Stimulated activated naive CD4-positive, alpha-beta T cell (primary cell): ENCODE measurements at places on chromosomes 2 and 18.

GRCh38 chr2:43115881-43116280, 110.5 kb downstream of the ZFP36L2 start:
- DNase-seq = no peak

DNA sequence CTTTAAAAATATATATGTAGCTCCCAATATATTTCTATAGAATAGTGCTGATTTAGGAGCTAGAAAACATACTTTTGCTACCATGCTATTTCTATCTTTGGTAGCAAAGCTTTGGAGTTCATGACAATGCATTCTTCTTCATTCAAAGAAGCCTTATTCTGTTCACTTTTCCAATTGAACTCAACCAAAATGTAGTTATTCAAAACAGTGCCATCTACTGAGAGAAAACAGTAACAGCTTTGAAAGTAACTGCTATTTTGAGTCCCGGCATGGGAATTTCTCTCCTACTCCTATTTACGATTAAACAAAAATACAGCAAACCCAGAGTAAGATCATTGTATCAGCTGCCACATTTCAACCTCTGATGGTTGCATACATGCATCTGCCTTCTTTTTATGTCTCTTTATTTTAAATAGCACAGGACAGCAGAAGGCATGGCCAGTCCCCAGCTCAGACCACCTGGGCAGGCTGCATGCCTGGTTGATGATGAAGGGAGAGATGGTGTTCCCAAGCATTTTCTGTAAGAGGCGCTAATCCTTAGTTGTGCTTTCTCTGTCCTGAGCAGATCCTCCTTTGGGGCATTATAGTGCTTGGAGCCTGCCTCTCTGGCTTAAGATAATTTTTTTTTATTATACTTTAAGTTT, 69.7 kb upstream of the SULT1C3 start:
- DNase-seq = no peak

- no peak for DNase-seq
Observed at GRCh38 chr2:201839727-201840126, 33.4 kb downstream of the CDK15 start.

- DNase-seq = no peak
Observed at GRCh38 chr2:216665717-216666116, 29.6 kb downstream of the IGFBP5 start.

DNA sequence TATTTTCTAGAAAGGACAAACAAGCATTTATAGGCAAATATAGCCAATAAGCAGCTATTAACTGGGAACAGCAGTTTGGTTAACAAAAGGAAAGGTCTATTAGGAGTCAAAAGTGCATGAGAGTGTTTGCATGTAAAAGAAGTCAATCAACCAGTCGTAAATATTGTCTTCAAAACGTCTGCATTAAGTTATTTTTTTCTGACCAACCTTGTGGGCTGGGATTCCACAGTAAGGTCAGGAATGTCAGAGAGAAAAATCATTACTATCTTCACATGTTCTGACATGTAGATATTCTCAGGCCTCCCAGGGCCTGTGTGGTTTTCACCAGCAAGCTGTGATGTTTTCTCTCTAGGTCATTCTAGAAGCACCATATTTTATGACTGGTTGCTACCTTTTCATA, 922.5 kb downstream of the SUCLG1 start:
- no peak for DNase-seq

DNA sequence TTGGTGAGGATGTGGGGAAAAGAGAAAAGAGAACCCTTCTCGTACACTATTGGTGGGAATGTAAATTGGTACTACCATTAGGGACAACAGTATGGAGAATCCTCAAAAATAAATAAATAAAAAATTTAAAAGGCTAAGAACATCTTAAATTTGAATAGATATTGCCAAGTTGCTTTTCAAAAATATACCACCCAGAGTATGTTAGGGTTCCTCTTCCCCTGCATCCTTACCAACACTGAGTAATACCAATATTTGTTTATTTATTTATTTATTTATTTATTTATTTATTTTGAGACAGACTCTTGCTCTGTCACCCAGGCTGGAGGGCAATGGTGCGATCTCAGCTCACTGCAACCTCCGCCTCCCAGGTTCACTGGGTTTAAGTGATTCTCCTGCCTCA, 5.5 kb upstream of the NRBP1 start:
- no peak for DNase-seq

- DNase-seq = peak; percentile 30
Observed at GRCh38 chr18:77133051-77133834, 660 bp upstream of the MBP start.

GRCh38 chr18:3449512-3450011, 410 bp upstream of the TGIF1 start:
- DNase-seq = peak; percentile 80

DNA sequence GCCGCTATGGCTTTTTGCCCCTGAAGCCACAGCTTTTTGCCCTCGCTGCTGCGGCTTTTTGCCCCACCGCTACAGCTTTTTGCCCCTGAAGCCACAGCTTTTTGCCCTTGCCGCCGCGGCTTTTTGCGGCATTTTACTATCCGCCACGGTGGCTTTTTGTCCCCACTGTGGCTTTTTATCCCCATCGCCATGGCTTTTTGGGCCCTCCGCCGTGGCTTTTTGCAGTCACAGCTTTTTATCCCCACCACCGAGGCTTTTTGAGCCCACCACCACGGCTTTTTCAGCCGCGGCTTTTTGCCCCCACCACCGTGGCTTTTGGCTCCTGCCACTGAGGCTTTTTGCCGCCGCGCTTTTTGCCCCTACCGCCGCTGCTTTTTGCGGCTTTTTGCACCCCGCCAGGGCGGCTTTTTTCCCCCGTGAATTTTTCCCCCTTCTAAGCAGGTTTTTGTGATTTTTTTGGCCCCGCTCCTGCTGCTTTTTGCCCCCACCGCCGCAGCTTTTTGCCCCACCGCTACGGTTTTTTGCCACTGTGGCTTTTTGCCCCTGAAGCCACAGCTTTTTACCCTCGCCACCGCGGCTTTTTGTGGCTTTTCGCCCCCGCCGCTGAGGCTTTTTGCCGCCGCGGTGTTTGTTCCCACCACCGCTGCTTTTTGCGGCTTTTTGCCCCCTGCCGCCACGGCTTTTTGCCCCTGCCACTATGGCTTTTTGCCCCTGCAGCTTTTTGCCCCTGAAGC, 2797.2 kb upstream of the TEKT4 start:
- DNase-seq = no peak

DNA sequence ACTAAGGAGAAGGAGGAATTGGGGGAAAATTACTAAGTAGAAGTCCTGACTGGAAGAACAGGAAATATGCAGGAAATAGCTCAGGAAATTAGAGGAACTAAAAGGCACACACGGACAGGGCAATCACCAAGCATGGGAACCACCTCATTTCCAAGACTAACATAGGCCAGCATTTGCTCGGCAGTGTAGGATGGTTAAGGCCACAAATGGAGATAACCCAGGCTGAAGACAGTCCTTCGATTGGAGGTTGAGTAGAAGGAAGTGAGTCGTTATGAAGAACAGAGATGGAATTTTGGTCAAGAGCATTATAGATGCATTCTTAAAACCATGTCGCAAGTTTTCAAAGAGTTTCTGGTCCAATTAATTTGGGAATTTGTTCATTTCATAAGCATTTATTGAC, 401.4 kb downstream of the ALK start:
- DNase-seq = no peak

DNA sequence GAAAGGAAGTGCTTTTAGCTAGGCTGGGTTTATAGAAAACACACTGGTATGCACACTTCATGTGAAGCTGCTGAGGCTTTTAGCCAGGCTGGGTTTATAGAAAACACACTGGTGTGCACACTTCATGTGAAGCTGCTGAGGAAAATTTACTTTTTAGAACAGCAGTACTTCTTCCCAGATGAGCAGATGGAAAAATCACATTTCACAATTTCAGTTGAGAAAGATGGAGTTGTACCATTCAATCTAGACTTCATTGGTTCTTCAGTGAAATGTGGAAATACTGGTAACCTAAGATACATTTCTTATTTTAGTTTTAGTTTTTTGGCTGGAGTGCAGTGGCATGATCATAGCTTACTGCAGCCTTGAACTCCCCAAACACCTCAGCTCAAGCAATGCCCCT, 11.1 kb downstream of the SNTG2 start:
- no peak for DNase-seq

- DNase-seq = no peak
Observed at GRCh38 chr2:148568597-148568996, 76.0 kb upstream of the EPC2 start.

GRCh38 chr2:169393068-169393590, 30.8 kb upstream of the LRP2 start:
- DNase-seq = no peak

- DNase-seq = no peak
Observed at GRCh38 chr2:72822794-72823193, 3.0 kb downstream of the EXOC6B start.

GRCh38 chr2:40719414-40719813, 267.5 kb upstream of the SLC8A1 start:
- no peak for DNase-seq

GRCh38 chr18:9861157-9861556, 24.6 kb upstream of the TXNDC2 start:
- DNase-seq = no peak

- no peak for DNase-seq
Observed at GRCh38 chr2:36741188-36741837, 44.8 kb downstream of the VIT start.

DNA sequence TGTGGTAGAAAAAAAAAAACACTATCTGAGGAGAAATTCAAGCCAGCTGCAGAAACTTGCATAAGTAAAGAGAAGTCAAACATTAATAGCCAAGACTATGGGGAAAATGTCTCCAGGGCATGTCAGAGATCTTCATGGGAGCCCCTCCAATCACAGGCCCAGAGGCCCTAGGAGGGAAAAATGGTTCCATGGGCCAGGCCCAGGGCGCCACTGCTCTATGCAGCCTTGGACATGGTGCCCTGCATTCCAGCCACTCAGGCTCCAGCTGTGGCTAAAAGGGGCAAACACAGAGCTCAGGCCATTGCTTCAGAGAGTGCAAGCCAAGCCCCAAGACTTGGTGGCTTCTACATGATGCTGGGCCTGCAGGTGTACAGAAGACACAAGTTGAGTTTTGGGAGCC, 354.7 kb downstream of the NBAS start:
- DNase-seq = no peak

DNA sequence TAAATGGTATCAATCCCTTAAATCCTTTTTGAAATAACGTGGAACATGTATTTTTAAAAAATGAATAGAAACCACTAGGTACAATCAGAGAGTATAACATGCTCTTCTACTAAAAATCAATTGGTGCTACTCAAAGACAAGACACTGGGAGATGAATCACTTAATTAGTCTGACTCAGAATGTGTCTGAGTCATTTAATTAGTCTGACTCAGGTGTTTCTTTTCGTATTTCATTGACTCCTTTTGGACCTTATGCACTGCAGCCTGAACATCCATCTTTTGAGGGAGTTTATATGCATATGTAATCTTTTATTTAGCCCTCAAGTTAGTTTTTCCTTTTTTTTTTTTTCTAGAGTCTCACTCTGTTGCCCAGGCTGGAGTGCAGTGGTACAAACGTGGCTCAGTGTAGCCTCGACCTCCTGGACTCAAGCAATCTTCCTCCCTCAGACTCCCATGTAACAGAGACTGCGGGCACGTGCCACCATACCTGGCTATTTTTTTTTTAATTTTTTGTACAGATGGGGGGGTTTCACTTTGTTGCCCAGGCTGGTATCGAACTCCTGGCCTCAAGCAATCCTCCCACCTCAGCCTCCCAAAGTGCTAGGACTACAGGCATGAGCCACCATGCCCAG, 26.5 kb downstream of the PPP4R3B start:
- DNase-seq = no peak

DNA sequence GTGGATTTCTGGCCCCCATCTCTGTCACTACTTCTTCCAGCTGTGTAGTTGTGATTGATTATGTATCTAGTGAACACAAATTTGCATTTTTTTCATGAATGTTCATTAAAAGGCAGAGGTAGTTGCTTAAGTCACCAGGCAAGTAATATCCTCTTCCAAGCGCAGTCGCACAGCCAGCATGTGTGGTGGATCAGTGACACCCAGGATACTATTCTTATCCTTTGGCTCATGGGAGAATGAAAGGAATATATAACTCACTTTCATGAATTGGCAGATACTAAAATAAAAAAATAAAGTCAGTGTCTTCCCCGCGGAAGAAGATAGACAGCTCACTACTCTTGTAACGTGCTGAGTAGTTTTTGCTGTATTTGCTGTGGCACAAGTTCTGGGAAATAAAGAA, 387.8 kb downstream of the CDH7 start:
- no peak for DNase-seq

DNA sequence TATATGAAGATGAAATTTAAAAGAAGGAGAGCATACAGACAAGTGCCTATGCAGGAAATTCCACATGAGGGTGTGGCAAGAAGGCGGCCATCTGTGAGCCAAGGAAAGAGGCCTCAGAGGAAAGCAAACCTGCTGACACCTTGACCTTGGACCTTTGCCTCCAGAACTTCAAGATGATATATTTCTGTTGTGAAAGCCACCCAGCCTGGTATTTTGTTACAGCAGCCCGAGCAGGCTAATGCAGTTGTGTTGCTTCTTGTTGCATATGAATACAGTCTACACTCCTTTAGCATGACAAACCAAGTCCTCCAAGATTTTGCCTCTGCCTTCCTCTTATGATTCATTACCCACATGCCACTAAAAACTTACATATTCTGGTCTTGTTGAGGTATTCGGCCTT, 374.8 kb upstream of the TRIB2 start:
- no peak for DNase-seq

- no peak for DNase-seq
Observed at GRCh38 chr2:164495491-164496223, 125.6 kb downstream of the GRB14 start.

DNA sequence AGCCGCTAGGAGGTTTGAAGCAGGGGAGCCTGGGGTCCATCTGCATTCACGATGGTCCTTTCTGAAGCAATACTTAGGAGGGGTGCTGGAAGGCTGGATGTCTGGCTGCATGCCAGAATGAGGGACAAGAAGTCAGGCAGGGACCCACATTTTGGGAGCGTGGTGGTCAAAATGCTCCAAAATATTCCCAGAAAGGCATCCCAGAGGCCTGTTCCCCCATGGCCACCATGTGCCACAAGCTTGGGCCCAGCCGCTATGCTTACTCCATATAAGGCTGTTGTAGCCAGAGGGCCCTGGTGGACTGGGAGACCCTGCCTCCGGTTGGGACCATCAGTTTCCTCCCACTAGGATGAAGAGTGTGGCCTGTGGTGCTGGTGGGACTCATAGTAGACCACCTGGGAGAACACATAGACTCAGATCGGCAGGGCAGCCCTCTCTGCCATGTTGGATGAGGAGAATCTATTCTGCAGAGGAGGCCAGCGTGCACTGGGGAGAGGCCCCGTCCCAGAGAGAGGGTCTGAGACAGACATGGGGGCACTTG, 3.6 kb upstream of the PROM2 start:
- DNase-seq = no peak

GRCh38 chr2:47534179-47534919, 131.4 kb downstream of the MSH2 start:
- no peak for DNase-seq
